ENCODE measurements at places on chromosomes 1 and 21.

DNA sequence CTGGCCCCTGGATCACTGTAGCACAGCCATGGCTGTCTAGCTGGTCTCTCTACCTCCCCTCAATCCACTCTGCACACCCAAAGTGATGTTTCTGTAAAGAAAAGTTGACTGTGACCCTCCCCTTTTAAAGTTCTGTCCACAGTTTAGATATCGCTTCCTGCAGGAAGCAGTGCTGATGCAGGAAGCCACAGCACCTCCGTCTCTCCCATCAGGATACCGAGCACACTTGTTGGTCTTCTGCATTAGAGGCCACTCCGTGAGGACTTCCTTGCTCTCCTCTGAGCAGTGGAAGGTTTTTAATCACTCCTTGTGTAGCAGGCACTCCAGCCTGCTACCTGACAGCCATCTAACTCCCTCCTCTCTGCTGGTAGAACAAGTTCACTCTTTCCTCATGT lies 69.5 kb downstream of the GADD45A start:
- H3K27ac ChIP-seq: no peak overlapping the region
- H3K36me3 ChIP-seq: no peaks in the 10 kb centered on the region
- H3K4me3 ChIP-seq: no peak overlapping the region
- peaks cover 32% of the 10 kb centered on the region for H3K4me1 ChIP-seq

GRCh38 chr21:46130831-46131587 lies 24.4 kb downstream of the FTCD start:
- no peak overlapping the region for H3K4me3 ChIP-seq
- no peak overlapping the region for H3K27ac ChIP-seq
- H3K27me3 ChIP-seq: no peaks in the 10 kb centered on the region
- H3K4me1 ChIP-seq: no peaks in the 10 kb centered on the region

GRCh38 chr1:18603212-18603852 lies 27.3 kb upstream of the PAX7 start:
- no peaks in the 10 kb centered on the region for H3K4me1 ChIP-seq
- H3K4me3 ChIP-seq: no peak overlapping the region
- no peak for DNase-seq
- no peaks in the 10 kb centered on the region for H3K36me3 ChIP-seq
- H3K27ac ChIP-seq: no peak overlapping the region

DNA sequence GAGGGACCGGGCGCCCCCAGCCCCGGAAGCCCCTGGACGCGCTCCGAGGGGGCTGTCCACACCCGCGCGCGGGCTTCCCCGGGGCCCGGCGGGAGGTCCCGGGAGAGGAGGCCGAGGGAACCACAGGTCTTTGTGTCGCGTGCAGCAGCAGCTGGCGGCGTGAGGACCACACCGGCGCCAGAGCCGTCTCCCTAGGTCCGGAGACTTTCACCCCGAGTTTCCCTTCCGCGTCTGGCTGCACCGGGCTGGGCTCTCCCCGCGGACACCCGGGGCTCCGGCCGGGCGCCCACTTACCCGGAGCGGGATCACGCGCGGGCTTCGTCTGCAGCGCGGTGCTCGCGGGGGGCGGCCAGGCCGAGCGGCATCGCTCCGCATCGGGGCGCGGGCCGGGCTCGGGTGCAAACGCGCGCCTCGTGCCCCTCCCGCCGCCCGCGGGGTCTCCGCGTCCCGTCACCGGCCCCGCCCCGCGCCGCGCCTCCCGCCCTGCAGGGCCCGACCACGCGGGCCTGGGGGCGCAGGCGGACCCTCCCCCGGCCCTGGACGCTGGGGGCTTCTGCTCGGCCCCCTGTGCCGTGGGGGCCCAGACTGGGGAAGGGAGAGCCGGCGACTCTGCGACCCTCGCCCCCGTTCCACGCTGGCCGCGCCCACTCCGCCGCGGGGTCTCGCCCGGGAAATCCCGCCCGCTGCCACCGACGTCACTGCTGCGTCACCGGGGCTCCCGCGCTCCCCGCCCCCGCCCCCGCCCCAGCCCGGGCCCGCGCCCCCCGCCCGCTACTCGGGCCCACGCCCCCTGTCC lies at the start of gene GNG4:
GNG4 (minus strand) TSS at position 417 of the 796 bp plus-strand sequence. CDS start 65,946 bp downstream, outside the sequence.
- no peak for DNase-seq
- no peak within 1 kb of the TSS for H3K27ac ChIP-seq
- no peaks in the 10 kb centered on the region for H3K36me3 ChIP-seq

DNA sequence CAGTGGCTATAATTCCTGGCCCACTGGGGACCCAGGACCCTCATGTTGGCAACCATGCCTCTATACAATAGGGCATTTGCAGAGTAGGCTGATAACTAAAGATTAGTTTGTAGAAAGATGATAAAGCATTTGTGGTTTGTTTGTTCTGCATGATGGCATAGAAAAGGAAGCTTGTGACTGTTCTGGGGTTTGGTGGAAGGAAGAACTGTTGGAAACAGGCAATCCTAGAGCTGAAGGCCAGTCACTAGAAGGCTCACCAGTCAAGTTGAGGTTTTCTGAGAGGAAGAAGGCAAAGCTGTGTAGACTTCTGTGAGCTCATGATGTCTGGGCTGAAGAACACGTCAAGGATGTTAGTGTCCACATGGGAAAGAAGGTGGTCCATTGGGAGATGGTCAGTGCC lies 140.3 kb upstream of the VANGL1 start:
- H3K4me1 ChIP-seq: no peaks in the 10 kb centered on the region
- no peaks in the 10 kb centered on the region for H3K27me3 ChIP-seq
- DNase-seq: no peak
- no peaks in the 10 kb centered on the region for H3K36me3 ChIP-seq

DNA sequence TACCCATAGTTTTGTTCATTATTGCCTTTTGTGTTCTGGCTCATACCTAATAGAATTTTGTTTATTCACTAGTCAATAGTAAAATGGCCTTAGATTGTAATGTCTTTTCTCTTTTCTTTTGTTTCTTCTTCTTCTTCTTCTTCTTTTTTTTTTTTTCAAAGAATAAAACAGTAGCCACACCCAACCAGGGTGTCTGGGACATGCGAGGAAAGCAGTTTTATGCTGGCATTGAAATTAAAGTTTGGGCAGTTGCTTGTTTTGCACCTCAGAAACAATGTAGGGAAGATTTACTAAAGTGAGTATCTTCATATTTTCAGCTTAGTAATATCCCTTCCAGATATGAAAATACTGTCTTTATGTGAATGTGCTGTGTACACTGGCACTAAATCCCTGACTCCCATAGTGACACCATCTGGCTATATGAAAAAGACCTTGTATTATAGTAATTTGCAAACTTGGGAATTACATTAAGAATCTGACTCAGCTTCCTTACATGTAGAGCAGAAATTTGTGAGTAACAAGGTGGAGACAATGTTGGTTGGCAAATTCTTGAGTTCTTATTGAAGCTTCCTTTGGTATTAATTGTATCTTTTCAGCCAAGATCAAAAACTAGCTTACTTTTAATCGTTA lies 24.6 kb downstream of the AGO4 start:
- H3K36me3 ChIP-seq: peaks cover 100% of the 10 kb centered on the region
- DNase-seq: no peak
- no peaks in the 10 kb centered on the region for H3K4me1 ChIP-seq

- no peaks in the 10 kb centered on the region for H3K27me3 ChIP-seq
- no peaks in the 10 kb centered on the region for H3K4me1 ChIP-seq
- H3K27ac ChIP-seq: no peak overlapping the region
Observed at GRCh38 chr1:198387587-198387986, 152.9 kb downstream of the ATP6V1G3 start.

DNA sequence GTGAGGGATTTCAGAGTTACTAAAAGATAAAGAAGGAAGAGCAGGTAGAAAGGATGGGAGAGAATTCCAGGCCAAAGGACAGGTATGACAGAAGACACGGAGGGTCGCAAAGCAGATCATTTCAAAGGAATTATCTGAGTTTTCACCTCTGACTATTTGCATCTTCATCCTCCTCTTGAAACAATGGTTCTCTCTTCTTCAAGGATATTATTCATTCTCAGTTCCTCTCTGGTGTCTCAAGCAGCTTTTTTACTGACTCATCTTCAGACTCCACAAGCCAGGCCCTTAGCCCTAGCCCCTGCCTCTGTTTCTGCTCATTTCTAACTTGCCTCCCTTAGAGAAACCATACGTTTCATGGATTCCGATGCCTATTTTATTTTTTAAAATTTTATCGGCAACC lies 15.0 kb downstream of the DDX59 start:
- H3K36me3 ChIP-seq: peaks cover 38% of the 10 kb centered on the region
- no peaks in the 10 kb centered on the region for H3K27me3 ChIP-seq
